ENCODE measurements at places on chromosomes 4 and X.

- no peak for DNase-seq
These were observed 24.1 kb downstream of the FRMPD4 start for GRCh38 chrX:12162420-12162819.

DNA sequence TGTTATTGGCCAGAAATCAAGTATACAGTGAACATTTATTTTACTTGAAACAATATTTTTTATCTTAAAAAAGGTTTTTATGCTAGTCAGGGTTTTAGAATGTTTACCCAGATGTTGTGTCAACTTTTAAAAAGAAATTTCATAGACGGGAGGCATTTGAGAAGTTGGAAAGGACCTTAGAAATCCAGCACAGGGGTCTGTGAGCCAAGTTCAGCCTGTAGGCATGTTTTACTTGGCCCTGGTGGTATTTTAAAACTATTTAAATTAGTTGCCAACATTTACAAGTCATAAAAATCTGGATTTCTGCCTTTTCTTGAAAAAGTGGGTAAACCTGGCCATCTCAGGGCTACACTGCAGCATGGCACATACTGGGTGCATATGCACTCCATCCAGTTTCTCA is 25.5 kb upstream of the FHL1 start:
- DNase-seq = no peak

- no peak for DNase-seq
These were observed 43.5 kb downstream of the PRKX start for GRCh38 chrX:3669841-3670475.

DNA sequence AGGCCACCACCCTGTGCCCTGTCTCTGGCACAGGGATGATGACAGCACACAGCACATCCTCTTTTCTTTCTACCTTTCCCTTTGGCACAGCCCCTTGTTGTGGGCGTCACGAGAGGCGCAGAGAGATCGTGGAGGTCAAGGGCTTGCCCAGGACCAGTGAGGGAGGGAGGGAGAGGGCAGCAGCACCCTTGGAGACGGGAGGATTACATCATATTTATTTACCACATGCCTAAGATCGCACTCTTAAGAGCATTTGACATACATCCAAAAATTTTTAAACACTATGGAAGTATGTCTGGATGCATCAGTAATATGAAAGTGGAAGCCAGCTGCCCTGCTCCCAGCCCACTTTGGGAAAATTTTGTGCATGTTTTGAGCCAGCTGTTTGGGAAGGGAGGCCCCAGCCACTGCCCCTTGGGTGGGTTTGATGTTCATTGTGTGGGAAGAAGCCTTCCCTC is 12.7 kb downstream of the WFS1 start:
- no peak for DNase-seq

GRCh38 chr4:162016991-162017390 is 146.8 kb downstream of the FSTL5 start:
- DNase-seq = no peak

DNA sequence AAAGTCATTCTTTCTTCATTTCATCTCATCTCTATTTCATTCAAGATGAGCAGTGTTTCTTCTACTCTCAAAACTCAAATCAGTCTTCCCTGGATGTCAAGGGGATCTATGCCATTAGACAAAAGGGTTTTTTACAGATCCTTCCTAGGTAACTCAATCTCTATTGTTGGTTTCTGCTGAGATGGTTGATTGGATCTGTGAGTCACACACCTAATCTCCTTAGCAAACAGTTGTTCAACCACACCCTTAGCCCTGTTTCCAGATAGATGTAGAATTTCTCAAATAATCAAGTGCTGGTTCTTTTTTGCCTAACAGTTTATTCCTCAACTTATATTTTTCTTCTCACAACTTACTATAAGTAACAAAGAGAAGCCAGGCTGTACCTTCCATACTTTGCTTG is 200.5 kb downstream of the KDR start:
- DNase-seq = no peak

- no peak for DNase-seq
These were observed 52.6 kb downstream of the NAF1 start for GRCh38 chr4:163113921-163114713.

DNA sequence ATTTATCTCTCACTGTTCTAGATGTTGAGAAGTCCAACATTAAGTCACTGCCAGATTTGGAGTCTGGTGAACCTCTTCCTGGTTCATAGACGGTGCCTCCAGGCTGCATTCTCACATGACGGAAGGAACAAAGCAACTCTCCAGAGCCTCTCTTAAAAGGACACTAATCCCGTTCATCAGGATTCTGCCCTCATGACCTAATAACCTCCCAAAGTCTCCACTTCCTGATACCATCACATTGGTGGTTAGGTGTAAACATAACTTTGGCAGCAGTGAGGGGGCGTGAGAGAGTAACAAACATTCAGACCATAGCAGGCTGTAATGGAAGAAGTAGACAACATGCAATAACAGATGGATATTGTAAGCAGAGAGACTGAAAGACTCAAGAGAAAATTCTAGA is 388.6 kb downstream of the PDHA2 start:
- DNase-seq = no peak

DNA sequence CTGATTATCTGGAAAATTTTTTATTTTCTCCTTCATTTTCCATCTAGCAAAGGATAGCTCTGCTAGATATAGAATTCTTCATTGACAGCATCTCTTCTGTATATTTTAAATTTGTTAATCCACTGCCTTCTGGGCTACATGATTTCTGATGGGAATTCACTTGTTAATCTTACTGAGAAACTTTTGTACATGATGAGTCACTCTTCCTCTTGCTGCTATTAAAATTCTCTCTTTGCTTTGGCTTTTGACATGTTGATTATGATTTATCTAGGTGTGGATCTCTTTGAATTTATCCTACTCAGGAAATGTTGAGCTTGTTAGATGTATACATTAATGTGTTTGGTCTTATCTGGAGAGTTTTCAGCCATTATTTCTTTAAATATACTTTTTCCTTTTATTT is 27.5 kb downstream of the OR13H1 start:
- no peak for DNase-seq

DNA sequence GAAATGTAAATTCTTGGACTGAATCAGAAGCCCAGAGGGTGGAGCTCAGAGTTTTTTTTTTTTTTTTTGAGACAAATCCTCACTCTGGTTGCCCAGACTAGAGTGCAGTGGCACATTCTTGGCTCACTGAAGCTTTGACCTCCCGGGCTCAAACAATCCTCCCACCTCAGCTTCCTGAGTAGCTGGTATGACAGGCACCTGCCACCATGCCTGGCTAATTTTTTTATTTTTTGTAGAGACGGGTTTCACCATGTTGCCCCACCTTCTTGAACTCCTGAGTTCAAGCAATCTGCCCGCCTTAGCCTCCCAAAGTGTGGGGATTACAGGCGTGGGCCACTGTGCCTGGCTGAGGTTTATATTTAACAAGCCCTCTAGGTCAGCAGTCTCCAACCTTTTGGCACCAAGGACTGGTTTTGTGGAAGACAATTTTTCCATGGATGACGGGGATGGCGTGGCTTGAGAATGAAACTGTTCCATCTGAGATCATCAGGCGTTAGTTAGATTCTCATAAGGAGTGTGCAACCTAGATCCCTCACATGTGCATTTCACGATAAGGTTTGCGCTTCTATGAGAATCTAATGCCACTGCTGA is 76.7 kb downstream of the FHIP1A start:
- no peak for DNase-seq

DNA sequence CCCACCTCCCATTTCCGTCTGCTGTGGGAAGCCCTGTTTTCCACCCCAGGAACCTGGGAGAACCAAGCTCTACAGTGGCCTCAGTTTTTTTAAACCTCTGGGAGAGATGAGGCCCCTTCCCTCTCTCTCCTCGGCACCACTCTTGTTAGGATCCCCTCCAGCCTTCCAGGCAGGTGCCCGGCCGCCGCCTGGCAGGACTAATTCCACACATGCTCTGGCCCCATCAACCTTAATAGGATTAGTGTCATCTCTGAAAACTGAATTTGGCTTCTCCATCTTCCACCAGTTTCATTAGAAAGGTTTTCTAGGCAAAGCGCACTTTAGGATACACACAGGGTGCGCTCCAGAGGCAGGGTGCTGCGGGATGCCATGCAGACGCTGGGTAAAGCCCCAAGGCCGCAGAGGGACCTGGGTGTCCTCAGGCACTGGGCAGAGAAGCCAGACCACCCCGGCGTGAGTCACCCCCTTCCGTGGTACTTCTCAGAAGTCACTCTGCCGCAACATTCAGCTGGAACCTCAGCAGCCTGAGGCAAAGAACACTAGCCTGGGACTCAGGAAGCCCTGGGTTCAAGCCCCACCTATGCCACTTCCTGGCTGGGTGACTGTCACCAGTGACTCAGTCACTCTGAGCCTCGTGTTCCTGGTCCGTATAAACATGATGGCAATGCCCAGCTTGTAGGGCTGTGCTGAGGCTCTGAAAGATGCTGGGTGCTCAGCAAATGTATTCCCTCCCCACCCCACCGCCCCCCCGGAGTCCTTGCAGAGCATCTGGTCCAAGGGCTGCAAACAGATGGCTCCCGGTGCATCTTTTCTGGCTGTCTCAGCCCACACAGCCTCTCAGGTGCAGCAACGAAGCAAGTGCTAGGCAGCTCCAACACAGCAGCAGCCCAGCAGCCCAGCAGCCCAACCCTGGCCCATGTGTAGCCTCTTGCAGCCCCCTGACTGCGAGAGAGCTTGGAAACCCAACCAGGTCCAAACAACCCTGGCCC is 29.1 kb downstream of the PPP2R2C start:
- no peak for DNase-seq

- peak; percentile 56 for DNase-seq
These were observed at the start of gene PDCL2 for GRCh38 chr4:55592014-55592413. TSS of gene PDCL2 (minus strand) at chr4:55592245. CDS start at chr4:55592109, 136 bp downstream.

- DNase-seq = no peak
These were observed 466.6 kb downstream of the INPP4B start for GRCh38 chr4:142379277-142380051.

DNA sequence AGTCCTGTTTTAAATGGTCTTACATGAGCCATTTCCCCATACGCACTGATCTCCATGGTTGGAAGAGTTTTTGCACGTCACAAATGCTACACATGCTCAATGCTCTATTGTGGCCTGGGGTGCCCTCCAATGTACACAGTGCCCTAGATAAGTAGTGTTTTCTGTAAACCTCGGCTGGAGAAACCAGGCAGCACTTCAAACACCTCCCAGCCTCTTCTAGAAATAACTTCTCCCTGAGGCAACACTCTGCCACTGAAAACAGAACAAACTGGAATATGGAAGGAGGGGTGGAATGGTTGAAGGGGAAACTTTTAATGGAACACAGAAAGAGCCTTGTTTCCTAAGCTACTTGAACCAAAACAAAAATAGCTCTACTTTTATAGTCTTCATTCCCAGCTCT is 123.9 kb upstream of the CBR4 start:
- DNase-seq = no peak

- DNase-seq = no peak
These were observed 5.6 kb upstream of the TIGD2 start for GRCh38 chr4:89105726-89106125.

DNA sequence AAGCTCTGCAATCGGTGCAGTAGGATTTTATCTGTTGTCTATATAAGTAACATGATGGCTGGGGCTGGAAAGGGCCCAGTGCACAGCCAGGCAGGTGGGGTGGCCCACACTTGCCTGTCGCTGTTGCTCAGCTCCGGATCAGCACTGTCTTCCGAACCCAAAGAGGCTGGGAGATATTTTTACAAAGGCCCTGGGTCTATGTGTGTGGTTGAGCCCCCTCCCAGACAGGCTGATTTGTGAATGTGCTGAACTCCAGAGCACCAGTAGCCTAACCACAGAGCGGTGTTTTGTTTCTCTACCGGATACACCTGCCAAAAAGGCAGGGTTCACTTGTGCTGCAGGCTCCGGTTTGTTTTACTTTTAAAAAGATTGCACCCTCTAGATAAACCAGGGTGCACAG is 33.5 kb upstream of the CHRNA9 start:
- DNase-seq = no peak

- DNase-seq = no peak
These were observed 1812.1 kb upstream of the ADGRL3 start for GRCh38 chr4:59387759-59388758.

- DNase-seq = no peak
These were observed 7.4 kb downstream of the HNRNPH2 start for GRCh38 chrX:101415180-101416145.

DNA sequence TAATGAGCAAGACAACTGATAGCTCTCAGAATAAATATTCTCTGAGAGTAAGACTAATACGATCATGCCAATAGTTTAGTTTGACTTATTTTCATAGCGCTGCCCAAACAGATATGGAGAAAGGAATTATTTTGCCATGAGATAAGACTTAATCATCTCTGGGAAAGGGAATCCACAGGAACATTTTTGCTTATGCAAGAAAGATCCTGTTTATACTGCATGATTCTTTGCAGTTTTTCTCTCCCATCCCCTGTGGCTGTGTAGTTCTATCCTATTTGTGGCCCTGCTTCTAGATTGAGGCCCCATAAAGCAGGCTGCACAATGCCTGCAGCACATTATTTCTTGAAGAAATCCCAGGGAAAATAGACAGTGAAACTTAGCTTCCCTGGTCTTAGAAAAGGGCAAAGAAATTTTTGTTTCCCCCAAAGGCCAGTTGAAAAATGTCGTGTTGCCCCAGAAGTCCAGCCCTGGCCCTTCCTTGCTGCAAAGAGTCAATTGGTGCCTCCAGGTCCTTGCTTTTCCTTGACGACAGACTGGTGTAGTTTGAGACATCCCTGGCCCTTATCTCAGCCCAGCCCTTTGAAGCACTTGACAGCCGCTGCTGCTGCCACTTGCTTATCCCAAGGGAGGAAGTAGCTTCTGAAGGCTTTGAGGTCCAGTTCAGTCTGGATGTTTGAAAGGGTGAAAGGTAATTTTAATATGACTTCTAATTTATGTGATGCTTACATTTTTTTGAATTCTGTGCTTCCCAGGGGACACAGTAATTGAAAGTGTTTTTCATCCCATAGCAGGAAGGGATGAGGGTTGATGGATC is 45.0 kb upstream of the SH3RF1 start:
- DNase-seq = no peak

- no peak for DNase-seq
These were observed 390.7 kb downstream of the MAPK10 start for GRCh38 chr4:85968945-85969819.

DNA sequence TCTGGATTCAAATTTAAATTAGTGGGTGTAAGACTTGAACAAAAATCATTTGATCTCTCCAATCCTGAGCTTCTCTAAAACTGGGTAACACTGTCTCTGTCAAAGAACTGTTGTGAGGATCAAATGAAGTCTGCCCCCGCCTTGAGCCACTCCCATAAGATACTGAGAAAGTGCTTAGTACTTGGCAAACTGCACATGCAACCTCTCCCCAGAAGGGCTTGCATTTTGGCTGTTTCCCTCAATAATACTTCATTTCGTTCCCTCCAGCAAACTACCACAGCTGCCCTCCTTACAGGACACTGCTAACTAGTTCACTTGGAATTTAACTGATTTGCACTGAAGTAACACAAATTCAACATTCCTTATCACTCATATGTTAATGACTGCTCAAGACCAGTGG is 79.8 kb downstream of the APBB2 start:
- no peak for DNase-seq

DNA sequence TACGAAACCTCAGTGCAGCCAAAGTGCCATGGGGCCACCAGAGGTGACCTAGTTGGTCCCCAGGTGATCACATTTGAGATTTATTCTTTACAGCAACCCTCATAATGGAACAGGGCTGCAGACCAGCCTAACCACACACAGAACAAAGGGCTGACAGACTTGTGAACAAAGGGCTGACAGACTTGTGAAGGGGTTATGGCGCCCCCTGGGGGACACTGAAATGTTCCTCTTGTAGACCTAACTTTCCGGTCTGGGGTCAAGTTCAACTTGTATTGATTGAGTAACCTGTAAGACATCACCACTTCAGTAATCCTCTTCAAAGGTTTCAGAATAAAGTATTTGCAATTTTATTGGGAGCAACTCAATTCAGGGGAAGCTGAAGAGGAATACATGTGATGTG is 175.9 kb upstream of the RPS6KA3 start:
- peak; percentile 77 for DNase-seq
